ENCODE measurements at places on chromosomes 2 and 18. TPM values are rescaled to one million over a fixed set of nuclear protein-coding genes. Genes with fewer than 3 reads are reported as not detected.
A peak's percentile ranks its signal among the peaks of the same experiment; 100 is the strongest.

GRCh38 chr2:121044412-121044811 is 240.6 kb downstream of the TFCP2L1 start:
- H3K4me1 ChIP-seq: no peaks in the 10 kb centered on the region
- no peaks in the 10 kb centered on the region for H3K36me3 ChIP-seq
- H3K27me3 ChIP-seq: no peaks in the 10 kb centered on the region
- no peak for DNase-seq

DNA sequence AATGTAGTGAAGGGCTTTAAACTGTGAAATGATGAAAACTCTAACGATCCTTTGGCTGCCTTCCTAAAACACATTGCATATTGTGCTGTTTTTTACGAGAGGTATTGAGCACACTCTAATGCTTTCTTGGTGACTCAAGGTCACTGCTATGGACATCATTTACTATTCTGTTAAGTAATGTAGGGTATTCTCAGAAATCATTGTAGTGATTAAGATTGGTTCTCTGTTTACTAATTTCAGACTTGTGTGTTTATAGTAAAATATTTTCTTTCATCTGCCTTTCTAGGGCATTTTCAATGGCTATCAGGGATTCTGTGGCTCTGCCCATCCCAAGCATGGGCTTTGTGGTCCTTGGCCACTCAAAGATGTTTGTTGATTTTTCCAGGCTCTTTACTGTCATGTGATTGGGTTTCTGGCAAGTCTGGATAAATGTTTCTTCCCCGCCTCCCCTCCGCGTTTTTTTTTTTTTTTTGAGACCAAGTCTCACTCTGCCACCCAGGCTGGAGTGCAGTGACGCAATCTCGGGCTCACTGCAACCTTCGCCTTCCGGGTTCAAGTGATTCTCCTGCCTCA is 29.3 kb downstream of the UBE2F start:
- no peak overlapping the region for H3K4me3 ChIP-seq
- no peaks in the 10 kb centered on the region for H3K27me3 ChIP-seq
- no peak for DNase-seq

DNA sequence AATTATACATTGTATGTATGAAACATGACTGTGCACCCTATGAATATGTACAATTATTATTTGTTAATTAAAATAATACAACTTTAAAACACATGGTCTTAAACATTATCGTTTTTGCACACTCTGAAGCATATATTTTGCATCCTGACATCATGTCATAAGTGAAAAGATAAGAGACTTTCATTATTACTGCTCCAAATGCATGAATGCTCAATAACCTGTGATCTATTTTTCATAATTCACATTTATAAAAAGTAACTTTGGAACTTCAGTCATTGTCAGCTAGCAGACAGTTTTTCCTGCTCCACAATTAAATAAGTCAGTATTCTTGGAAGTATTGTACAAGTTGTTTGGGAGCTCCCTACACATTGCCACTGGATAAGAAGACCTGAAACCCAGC is 1.3 kb upstream of the ITPRIPL1 start:
- no peaks in the 10 kb centered on the region for H3K27me3 ChIP-seq
- no peak overlapping the region for H3K4me3 ChIP-seq

Gene INHBB
- 0.27 TPM for total RNA-seq

- 0 out of 2 replicates have a peak, but pooled peaks cover 6% of the 10 kb centered on the region for H3K36me3 ChIP-seq
- H3K4me1 ChIP-seq: no peaks in the 10 kb centered on the region
- no peaks in the 10 kb centered on the region for H3K27me3 ChIP-seq
Measured at GRCh38 chr2:9347411-9347881, 75.9 kb downstream of the ITGB1BP1 start.

DNA sequence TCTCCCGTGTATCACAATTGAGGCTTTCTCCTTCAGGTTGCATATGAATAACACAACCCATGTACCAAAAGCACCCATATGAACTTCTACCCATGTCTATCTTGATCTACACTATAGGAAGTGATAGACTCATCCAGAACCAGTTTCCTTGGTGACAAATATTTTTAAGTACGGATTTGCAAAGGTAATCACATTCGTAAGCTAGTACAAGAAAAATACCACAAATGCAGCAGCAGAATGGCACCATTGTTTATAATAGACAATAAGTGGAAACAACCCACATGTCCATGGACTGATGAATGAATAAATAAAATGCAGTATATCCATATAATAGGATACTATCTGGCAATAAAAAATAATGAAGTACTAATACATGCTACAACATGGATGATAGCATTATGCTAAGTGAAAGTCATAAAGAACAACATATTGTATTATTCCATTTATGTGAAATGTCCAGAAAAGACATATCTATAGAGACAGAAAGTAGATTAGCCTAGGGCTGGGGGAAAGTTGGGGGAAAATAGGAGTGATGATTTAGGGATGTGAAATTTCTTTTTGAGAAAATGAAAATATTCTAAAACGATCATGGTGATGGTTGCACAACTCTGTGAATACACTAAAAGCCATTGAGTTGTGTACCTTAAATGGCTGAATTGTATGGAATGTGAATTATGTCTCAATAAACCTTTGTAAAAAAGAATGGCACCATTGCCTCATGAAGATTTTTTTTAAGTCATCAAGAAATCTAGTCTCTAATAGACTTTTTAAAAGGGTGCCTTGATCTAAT is 3.4 kb upstream of the CCDC88A start:
- no peak overlapping the region for H3K4me3 ChIP-seq
- no peak overlapping the region for H3K27ac ChIP-seq
- peaks cover 4% of the 10 kb centered on the region for H3K4me1 ChIP-seq
- H3K36me3 ChIP-seq: no peaks in the 10 kb centered on the region
- no peak for DNase-seq

DNA sequence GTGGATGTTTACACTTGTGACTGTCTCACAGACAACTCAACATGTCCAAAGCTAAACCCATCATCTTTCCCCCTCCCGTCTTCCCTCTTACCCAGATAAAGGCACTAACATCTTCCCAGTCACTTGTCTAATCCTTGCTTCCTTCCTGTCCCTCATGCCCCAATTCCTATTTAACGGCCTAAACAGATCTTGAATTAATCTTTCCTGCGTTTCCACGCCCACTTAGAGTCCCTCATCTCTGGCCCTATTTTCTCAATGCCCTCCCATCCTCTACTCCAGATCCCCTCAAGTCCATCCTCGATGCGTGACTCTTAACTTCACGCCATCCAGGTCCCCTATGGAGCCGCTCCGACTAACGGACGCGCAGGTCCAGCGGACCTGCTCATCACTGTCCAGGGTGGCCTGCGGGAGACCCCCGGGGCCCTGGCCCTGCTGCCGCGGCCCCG is 682 bp upstream of the SCLY start:
- H3K4me3 ChIP-seq: peak overlapping the region; percentile 78
- peak overlapping the region; percentile 94 for H3K27ac ChIP-seq
- H3K36me3 ChIP-seq: peaks cover 6% of the 10 kb centered on the region
- DNase-seq: no peak
- H3K4me1 ChIP-seq: peaks cover 9% of the 10 kb centered on the region
- H3K27me3 ChIP-seq: no peaks in the 10 kb centered on the region

DNA sequence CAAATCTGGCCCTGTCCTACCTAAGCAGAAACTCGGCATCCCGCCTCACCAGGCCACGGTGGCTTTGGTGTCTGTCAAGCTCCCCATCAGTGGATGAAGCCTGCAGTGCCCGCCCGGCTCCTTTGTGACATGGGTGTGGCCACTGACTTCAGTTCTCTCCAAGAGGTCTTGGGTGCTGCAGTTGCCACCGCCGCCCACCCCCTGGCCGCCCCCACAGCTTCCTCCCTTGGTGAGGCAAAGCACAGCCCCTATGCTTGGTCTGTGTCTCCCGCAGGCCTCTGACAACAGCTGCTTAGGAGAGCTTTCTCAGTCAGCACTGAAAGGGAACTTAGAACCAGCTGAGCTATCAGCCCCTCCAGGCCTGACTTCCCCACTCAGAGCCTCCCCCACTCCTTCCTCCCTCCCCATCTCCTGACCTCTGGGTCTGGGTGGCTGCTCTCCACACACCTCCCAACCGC is 22.9 kb upstream of the GPR55 start:
- H3K4me1 ChIP-seq: no peaks in the 10 kb centered on the region
- no peak overlapping the region for H3K4me3 ChIP-seq
- no peaks in the 10 kb centered on the region for H3K36me3 ChIP-seq

GRCh38 chr2:112850588-112850987 is 14.0 kb upstream of the IL1B start:
- no peaks in the 10 kb centered on the region for H3K27me3 ChIP-seq
- no peaks in the 10 kb centered on the region for H3K36me3 ChIP-seq
- H3K4me1 ChIP-seq: no peaks in the 10 kb centered on the region
- no peak for DNase-seq

- H3K27me3 ChIP-seq: no peaks in the 10 kb centered on the region
- H3K27ac ChIP-seq: no peak overlapping the region
- no peaks in the 10 kb centered on the region for H3K4me1 ChIP-seq
- no peaks in the 10 kb centered on the region for H3K36me3 ChIP-seq
Measured at GRCh38 chr2:60972889-60973656, 44.4 kb upstream of the PEX13 start.

GRCh38 chr18:74281980-74282754 is 9.6 kb downstream of the CYB5A start:
- no peaks in the 10 kb centered on the region for H3K36me3 ChIP-seq
- no peak overlapping the region for H3K4me3 ChIP-seq
- H3K27me3 ChIP-seq: no peaks in the 10 kb centered on the region
- no peak overlapping the region for H3K27ac ChIP-seq
- peaks cover 6% of the 10 kb centered on the region for H3K4me1 ChIP-seq
- no peak for DNase-seq

GRCh38 chr18:46315161-46315560 is 211.0 kb downstream of the HAUS1 start:
- no peaks in the 10 kb centered on the region for H3K36me3 ChIP-seq
- no peak overlapping the region for H3K27ac ChIP-seq
- no peak for DNase-seq

DNA sequence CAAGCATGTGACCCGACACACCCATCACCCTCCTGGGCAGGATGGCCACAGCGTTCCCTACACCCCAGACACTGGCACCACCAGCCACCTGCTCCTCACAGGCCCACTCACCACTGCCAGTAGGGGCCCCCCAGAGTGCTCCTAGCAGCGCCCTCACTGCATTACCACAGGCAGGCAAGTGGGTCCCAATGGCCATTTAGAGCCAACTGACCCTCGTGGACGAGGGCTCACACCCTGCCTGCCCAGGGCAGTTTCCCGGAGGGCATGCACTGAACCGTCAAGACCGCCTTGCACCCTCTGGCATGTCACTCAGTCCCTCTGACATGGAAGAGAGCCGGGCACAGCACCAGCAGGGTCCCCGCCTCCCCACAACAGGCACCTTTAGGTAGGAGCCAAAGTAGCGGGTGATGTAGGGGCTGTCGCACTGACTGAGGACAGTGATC is 7.3 kb downstream of the STK25 start:
- H3K36me3 ChIP-seq: peaks cover 16% of the 10 kb centered on the region
- H3K4me3 ChIP-seq: no peak overlapping the region
- H3K4me1 ChIP-seq: no peaks in the 10 kb centered on the region
- DNase-seq: no peak

DNA sequence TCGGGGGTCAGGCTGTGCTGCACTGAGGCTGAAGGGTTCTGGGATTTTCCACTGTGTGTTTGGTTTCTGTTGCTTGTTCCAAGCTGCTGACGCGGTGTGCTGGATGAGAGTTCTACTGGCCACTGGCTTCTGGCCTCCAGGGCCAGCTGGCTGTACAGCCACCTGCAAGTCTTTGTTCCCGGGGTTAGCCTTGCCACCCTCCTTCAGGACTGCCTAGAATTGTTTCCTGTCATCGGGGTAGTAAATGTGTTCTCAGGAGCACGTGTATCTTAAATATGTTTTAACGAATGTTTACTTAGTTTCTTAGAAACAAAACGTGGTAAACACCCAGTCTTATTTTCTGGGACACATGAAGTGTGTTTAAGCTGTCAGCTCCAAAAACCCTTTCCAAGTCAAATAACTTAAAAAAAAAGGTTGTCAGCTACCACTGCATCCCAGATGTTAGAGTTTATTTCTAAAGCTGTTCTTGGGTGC is 231.2 kb downstream of the AGAP1 start:
- H3K4me1 ChIP-seq: no peaks in the 10 kb centered on the region
- H3K4me3 ChIP-seq: no peak overlapping the region
- H3K36me3 ChIP-seq: no peaks in the 10 kb centered on the region
- no peaks in the 10 kb centered on the region for H3K27me3 ChIP-seq

DNA sequence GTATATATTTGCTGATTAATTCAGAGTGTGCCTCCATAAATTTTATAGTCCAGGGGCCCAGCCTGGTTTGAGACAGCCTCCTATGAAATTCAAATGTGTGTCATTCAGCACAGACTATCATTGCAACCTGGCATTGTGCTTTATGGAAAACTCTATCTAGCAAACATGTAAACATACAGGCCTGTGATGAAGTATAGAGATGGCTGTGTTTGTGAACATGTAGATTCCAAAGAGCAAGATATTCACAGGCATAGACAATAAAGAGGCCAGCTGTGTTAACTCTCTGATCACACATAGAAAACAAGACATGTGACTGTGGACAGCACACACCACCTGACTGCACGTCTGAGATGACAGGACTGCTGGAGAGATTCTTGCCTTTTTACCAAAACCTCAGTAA is 297.9 kb downstream of the EN1 start:
- no peak overlapping the region for H3K27ac ChIP-seq
- no peak overlapping the region for H3K4me3 ChIP-seq
- no peak for DNase-seq
- peaks cover 8% of the 10 kb centered on the region for H3K27me3 ChIP-seq
- H3K4me1 ChIP-seq: no peaks in the 10 kb centered on the region
- no peaks in the 10 kb centered on the region for H3K36me3 ChIP-seq

GRCh38 chr2:235977445-235977844 is 190.7 kb downstream of the GBX2 start:
- H3K4me1 ChIP-seq: no peaks in the 10 kb centered on the region
- H3K36me3 ChIP-seq: 0 out of 2 replicates have a peak, but pooled peaks cover 5% of the 10 kb centered on the region
- no peak overlapping the region for H3K4me3 ChIP-seq
- no peak overlapping the region for H3K27ac ChIP-seq
- no peaks in the 10 kb centered on the region for H3K27me3 ChIP-seq
- no peak for DNase-seq

DNA sequence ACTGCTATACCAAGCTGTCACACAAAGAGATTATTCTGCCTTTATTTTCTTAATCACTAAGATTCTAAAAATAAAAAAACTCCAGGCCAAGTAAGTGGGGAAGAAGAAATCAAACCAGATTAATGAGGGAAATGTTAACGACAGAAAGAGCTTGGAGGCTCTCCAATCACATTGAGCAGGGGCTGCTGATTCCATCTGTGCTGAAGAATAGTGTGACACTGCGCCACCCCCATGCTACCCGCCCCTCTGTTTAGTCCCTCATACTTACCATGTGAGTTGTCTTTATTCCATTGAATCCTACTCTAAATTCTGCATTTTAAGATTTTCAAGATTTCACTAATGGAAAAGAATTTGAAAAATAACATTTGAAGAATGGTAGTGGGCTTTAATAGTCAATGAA is 998.0 kb upstream of the CDH2 start:
- H3K27ac ChIP-seq: no peak overlapping the region
- no peak for DNase-seq
- no peak overlapping the region for H3K4me3 ChIP-seq
- H3K36me3 ChIP-seq: no peaks in the 10 kb centered on the region

DNA sequence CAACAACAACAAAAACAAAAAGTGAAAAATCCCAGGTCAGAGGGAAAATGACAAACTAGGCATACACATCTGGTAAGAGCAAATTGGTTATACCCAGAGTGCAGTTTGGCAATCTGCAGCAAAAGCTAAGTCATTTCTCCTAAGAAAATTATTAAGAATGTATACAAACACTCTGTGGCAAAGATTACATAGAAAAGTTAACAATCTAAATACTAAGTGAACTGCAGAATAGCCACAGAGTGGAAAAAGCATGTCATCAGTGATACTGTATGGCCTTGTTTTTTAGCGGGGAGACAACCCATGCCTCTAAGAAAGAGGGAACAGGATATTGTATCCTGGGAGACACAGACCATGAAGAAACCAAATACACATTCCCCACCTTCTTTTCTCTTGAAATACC is 136.0 kb upstream of the ITGB6 start:
- no peak for DNase-seq
- H3K36me3 ChIP-seq: no peaks in the 10 kb centered on the region
- H3K4me3 ChIP-seq: no peak overlapping the region
- H3K27ac ChIP-seq: no peak overlapping the region

Gene CABYR
- not detected for total RNA-seq

Data from HCT116 (cell line).